Foreskin keratinocyte (primary cell): ENCODE measurements at places on chromosomes 6 and 20.

DNA sequence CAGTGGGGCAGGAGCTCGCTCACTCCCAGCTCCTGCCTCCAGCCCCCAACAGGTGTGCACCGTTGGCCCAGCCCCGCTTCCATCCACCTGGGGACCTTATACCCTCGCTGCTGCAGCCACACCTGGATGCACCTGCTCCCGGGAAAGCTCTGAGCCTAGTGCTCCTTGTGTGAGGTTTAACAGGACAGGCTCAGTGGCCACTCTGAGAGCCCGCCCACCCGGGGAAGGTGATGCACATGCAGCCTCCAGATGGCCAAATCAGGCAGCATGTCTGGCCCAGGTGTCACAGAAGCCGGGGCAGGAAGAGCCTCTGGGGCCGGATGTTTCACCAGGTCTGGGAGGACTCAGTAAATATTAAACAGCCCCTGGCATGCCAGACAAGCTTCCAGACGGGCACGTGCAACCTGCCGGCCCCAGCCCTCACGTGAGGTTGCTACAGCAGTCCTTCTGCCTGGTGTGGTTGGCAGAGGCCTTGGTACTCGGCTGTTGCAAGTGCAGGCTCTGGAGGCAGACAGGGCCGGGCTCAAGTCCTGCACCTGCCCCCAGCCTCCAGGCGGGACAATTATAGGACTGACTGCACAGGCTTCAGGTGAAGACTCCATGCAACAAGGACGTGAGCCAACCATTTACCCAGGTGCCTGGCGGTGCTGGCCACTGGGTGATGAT lies 66.9 kb downstream of the RIPOR3 start:
- peak; percentile 52 for DNase-seq

DNA sequence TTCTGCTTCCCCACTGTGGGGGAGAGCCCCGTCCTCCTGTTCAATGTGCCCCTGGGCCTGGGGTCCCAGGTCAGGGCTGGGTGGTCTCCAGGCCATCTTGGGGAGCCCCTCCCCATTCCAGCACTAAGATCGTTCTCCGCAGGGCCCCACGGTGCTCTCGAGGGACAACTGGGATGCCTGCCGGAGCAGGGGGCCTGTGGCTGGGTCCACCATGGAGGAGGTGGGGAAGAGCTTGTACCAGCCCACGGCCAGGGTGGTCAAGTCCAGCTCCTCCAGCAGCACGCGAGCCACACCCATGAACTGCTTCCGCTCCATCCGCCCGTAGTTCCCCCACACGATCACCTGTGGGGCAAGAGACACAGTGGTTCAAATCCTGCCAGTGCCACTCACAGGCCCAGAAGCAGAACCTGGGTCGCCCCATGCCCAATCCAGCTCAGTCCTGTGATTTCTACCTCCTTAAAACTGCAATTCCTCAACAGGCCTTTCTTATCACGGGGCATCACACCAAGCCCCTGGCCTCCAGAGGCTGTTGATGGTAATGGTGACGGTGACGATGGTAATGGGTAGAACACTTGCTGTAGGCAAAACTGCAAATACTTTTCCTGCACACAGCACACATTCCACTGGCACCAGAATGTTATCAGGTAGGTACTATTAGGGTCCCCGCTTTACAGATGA lies 10.5 kb downstream of the KCNK15 start:
- no peak for DNase-seq

DNA sequence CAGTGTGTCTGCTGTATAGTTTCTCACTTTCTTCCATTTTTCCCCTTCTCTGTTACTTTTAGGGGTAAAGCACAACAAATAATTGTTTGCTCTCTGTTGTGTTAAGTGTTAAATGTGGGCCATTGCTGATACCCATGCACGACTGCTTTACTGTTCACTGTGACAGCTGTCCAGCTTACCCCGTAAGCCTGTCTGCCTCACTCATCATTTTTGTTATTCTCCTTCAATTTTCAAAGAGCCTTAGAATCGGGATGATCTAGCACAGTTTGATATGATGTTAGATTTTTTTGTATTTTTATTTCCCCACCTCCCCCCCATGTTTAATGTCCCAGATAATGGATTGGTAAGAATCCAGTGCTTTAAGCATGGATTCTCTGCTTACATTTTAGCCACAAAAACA lies 41.2 kb upstream of the MLIP start:
- no peak for DNase-seq

DNA sequence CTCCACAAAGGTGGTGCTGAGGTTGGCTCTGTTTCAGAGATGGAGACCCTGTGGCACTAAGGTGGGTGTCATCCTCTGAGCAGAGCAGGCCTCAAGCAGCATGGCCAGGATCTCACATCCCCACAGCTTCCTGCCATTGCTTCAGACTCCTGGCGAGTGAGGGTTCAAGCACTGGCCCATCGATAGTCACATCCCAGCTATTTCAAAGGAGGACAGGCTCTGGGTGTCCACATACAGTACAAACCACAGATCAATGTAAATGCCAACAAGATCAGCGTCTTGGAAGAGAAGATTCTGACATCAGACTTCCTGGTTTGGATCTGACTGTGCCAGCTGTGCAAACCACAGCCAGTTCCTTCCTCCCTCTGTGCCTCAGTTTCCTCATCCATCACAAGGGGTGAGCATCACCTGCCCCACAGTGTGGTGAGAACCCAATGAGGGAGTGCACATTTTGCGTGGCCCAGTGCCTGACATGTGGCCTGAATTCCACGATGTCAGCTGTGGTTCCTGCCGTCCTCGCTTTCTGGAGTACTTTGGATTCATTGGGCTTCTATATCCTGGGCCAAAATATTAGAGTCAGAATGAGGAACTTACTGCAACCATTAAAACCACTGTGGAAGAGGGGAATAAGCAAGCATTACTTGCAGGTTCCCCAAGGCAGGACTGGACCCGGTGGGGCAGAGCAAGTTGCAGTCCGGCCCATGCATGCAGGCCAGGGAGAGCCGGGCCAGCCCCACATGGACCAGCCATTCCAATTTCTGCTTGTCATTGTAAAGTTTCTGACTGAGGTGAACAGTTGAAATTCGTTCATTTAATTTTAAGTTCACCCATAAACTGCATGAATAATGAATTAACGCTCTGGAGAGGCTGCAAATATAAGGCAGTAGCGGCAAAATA lies 236.0 kb downstream of the TTLL2 start:
- DNase-seq: no peak

DNA sequence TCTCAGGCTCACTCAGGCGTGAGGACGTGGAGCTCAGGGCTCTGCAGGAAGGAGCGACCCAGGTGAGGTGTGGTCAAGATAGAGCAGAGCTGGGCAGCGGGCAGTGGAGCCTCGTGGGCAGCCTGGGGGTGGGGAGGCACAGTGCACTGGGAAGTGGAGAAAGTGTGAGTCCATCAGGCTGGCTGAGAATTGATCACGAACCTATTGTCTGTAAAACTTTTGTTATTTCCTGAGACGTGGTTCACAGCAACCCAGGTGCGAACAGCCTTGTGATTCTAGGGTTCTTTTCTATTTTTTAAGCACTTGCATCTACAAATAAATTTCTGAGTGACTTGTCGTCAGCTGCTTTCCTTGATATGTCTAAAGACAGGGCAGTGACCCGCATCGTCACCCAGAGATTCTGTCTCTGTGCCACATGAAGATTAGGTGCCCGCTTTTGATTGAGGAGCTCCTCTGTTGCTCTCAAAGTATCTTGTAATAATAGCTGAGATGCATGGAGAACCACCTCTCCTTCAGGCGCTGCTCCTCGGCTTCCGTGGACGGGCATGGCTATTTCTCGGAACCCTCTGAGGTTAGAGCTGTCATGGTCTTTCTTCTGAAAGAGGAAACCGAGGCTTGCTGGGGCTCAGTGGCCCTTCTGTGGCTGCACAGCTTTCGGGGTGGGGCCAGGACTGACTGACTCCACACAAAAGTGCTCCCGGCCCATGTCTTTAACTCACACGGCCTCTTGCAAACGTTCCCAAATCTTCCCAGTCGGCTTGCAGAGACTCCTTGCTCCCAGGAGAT lies 662 bp upstream of the CCR6 start:
- DNase-seq: no peak

DNA sequence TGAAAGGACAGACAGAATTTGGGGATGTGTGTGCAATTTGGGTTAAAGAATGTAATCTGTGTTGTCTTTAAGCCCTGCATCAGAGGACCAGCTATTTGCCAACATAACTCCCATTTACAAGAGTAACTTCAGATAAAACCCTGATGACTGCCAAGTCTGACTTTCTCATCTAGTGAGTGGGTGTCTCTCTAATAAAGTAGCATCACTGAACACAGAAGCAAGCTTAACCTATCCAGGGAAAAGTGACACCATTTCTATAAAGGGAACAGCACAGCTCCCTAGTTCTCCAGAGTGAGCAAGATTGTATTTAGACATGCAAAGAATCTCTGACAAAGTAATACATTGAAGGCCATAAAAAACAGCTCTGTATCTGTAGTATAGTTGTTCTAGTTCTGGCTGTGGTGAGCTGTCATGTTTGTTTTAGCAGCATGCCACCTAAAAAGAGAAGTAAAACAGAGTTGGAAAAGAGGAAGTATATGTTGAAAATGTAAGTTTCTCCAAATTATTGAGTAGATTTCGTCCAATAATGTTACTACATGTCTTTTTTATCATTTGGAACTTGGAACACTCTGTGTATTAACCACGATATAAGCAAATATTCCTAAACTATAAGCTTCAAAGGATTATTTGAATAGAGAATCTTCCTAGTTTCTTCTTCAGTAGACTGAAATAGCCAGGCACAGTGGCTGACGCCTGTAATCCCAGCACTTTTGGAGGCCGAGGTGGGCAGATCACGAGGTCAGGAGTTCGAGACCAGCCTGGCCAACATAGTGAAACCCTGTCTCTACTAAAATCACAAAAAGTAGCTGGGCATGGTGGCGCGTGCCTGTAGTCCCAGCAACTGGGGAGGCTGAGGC lies 8.8 kb upstream of the PIM1 start:
- DNase-seq: no peak

- DNase-seq: no peak
Observed at GRCh38 chr6:150079604-150080003, 10.7 kb upstream of the ULBP3 start.

- no peak for DNase-seq
Observed at GRCh38 chr6:93176070-93176469, 243.3 kb downstream of the EPHA7 start.

DNA sequence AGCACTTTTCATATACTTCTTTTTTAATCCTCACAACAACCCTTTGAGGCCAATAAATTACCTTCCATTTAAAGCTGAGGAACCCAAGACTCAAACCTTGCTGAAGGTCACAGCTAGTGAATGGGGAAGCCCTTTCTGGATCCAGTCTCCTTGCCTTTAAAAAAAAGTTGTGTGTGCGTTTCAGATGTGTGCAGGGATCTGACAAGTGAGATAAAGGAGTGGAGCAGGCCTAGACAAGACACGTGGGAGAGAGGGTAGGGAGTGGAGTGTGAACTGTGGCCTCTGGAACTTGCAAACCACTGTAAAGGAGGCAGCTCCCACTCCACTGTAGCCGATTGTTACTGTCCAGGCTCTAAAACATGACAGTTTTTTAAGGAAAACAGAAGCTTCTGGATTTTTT lies 1.9 kb downstream of the KLHL32 start:
- DNase-seq: no peak

DNA sequence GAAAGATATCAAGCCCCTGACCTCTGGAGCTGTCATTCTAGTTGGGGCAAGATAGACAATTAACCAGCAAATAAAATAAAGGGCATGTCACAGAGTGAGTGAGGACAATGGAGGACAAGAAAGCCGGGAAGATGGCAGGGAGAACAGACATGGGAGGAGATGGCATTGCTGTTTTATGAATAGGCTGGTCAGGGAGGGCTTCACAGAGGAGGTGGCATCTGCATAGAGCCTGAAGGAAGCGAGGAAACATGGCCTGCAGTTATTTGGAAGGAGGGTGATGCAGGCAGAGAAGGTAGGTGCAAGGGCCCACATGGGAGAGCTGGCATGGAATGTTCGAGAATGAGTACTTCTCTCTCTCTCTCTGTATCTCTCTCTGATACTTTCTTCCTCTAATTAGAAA lies 63.7 kb downstream of the EFCAB8 start:
- no peak for DNase-seq

GRCh38 chr6:41170547-41171160 lies 7.7 kb upstream of the TREM2 start:
- no peak for DNase-seq

GRCh38 chr6:22668307-22668706 lies 98.9 kb downstream of the HDGFL1 start:
- no peak for DNase-seq

DNA sequence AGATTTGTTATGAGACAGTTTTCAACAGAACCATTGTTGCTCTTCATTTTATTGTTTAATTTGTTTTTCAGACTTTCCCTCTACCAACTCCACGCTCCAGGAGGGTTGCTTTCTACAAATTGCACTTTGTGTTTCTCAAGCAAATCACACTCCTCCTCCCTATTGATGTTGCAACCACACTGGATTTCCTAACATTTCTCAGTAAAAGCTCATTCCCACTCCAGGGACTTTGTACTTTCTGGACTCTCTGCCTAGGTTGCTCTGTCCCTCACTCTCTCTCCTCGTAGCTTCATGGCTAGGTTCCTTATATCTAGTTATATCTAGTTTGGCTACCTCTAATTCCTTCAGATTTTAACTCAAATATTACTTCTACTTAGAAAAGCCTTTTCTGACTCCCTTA lies 20.3 kb downstream of the PGK2 start:
- no peak for DNase-seq

- no peak for DNase-seq
Observed at GRCh38 chr6:134662077-134662700, 287.7 kb downstream of the ALDH8A1 start.

DNA sequence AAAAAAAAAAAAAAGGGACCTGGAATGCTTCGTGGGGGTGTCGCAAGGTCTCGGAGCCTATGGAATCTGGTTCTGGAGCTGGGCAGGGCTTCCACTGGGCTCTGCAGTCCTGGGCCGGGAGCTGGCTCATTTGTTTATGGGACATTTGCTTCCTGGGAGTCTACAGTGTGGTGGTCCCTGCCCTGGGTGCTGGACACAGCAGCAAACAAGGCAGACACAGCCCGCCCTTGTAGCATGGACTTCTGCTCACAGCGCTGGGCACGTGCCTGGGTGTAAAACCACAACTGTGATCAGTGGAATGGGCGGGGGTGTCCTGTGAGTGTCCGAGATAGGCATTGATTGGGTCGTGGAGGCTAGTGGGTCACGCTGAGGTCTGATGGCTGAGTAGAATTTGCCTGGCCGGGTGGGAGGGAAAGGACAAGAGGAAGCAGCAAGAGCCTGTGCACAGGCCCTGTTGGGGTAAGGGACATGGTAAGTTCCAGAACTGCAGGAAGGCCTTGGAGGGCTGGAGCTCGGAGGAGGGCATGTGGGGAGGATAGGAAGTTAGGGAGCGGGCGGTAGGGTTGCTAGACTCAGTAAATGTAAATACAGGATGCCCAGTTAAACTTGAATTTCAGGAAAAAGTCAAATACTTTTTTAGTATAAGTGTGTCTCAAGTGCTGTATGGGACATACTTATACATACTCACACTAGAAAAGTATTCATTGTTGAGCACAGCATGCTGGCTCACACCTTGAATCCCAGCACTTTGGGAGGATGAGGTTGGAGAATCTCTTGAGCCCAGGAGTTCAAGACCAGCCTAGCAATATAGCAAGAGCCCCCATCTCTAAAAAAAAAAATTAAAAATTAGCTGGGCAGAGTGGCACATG lies 61.3 kb upstream of the PMEPA1 start:
- DNase-seq: no peak

- DNase-seq: no peak
Observed at GRCh38 chr6:164546263-164546662, 763.1 kb downstream of the C6orf118 start.

- no peak for DNase-seq
Observed at GRCh38 chr20:57173041-57173440, 93.4 kb downstream of the BMP7 start.
